Cardiac muscle cell (in vitro differentiated cells and primary cell): ENCODE measurements at places on chromosomes 1 and 21.

DNA sequence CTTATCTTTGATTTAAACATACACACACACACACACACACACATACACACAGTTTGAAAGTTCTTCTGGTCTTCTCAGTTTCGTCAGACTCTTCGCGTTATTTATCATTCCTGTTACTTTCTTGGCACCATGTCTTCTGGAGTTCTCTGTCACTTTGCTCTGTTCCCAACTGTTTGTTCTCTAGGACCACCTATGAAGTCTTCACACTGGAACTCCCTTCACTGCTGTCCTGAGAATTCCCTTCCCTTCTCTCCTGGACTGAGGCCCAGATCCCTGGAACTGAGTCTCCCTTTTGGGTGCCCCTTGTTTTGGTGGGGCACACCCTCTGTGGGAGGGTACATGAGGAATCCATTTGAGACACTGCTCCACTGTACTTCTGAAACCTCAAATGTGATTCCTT is 30.5 kb downstream of the ALG14 start:
- no peak for DNase-seq

DNA sequence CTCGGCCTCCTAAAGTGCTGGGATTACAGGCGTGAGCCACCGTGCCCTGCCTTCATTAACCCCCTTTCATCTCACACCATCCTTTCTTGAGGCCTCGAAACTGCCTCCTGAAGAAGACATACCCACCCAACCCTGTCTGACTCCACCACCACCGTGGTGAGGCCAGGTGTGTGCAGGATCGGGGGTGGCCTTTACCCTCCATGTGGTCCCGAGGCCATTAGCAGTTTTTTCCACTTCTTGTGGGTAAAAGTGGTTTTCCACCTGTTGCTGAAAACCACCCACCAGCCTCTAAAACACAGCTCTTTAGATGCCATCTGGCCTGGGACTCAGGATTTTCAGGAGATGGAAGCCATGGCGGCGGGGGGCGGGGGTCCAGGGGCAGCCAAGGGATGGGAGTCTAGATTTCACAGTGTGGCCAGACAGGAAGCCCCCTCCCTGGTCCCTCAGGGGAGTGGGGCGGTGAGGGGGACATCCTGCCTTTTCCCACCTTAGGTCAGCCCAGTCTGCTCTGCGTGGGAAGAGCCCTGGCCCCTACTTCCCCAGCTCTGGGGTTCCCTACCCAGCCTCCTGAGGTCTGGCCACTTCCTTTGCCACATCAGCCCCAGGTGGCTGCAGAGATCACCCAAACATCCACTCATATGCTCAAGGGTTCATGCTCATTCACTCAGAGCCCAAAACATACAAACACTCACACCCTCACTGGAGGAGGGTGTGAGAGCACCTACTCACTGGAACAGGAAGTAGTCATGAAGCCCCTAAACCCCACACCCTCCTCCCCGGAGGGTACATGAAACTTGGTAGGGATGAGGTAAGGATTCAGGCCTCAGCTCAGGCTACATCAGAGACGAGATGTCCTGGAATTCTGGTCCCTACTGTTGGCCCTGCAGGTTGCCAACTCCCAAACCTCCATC is 2.3 kb downstream of the FGR start:
- DNase-seq = no peak

DNA sequence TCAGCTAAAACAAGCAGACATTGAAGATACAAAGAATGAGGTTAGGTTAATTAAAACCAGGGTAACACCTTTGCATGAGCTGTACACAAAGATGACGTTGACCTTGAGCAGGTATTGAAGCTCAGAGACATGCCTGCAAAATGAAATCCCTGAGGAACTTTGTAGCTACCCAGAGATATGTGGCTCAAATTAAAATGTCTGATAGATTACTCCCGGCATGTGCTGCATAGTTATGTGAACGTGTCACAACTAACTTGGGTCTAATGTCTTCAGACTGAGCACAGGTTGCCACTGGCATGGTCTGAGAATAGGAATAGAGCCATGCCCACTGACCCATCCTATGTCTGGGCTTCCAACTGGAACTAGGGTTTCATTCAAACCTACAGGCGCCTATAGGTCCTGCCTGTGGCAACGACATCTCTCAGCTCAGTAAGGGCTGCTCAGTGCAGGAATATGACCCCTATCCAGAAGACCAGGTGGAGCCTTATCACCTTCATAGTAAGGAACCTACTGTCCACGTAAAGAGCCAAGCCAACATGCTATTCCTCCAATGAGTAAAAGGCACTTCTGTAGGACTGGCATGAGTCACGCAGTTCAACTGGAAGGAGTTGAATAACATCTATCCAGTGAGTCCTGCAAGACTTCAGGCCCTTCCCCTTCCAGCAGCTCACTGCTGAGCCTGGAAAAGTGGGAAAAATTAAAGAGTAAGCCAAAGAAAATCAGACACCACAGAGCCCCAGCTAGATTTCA is 60.7 kb downstream of the PRKAB2 start:
- DNase-seq = no peak

- DNase-seq = no peak
Observed at GRCh38 chr1:49854741-49855140, 169.0 kb downstream of the AGBL4 start.

DNA sequence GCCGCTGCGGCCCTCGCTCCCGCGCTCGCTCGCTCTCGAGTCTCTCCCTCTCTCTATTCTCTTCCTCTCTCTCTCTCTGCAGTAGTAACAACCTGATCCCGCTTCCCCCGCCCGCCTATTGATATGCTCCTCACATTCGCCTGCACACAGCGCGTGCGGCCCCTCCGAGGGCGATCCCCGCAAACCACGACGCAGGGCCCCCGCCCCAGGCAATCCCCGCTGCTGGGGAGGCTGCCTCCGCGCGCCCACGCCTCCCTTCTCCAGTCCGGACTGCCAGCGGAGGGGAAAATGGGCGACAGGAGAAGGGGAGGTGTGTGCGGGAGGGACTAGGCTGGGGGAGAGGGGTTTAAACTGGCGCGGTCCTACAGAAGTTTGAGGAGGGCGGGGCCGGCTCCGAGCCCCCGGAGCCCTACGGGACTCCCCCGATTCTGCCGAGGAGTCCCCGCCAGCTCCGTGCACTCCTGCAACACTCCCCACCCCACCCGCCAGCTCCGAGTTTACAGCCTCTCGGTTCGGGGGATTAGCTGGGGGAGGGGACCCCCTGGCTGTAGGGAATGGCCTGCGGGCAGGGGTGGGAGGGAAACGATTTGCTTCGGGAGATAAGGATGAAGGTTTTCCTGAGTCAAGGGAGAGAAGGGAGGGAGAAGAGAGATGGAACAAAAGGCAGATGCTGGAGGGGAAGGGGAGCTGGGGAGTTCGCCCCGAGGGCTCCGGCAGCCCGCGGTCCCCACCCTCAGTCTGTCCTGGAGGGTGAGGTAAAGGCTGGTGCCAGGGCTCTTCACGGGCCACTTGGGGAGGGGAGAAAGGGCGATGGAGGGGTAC is 66.6 kb downstream of the SYT2 start:
- no peak for DNase-seq

DNA sequence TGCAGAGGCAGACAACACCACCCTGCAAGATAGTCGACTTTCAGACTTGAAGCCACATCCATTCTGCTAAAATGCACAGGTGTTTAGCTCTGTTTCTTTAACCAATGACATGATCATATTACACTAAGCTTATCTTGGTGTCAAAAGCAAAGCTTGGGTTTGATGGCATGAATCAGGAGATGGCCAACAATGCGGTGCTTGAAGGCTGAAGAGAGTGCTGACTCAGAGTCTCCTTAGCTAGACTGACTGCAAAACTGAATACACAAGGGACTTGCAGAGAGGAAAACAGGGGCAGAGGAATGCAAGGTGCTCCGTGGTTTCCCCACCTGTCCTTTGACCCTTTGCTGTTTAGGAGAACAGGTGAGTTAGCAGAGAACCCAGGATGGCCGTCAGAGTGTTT is 262.6 kb downstream of the SIPA1L2 start:
- DNase-seq = no peak

- DNase-seq = no peak
Observed at GRCh38 chr1:19533626-19534025, 48.3 kb upstream of the CAPZB start.
